ENCODE measurements at places on chromosomes 5 and 9. TPM values are rescaled to one million over a fixed set of nuclear protein-coding genes. Genes with fewer than 3 reads are reported as not detected.

Gene ARHGEF39
- 4.0 TPM for polyA plus RNA-seq

Gene PTGDS
- polyA plus RNA-seq: 812 TPM

Gene TRIM14
- polyA plus RNA-seq: 6.2 TPM

Gene ADAMTS6
- polyA plus RNA-seq: 0.72 TPM

DNA sequence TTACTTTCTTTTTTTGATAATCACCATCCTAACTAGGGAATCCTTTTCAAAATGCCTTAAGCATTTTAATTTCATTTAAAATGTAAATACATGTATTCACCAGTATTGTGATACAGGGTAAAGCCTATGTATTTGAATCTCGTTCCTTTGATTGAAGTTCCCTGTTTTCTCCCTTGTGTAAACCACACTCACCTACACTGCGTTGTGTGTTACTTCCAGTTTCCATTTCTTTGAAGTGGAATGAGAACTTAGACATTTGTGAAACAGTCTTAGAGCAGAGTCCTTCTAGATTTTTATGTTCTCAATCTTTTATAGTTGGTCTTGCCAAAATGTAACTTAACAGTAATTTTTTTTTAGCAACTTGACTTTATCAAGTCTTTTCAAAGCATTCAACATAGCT is 101.4 kb downstream of the ZNF462 start:
- H3K27me3 ChIP-seq: no peaks in the 10 kb centered on the region
- H3K4me1 ChIP-seq: peaks cover 11% of the 10 kb centered on the region
- no peak for DNase-seq
- no peak overlapping the region for H3K27ac ChIP-seq
- no peaks in the 10 kb centered on the region for H3K36me3 ChIP-seq
- H3K4me3 ChIP-seq: no peak overlapping the region

GRCh38 chr5:34012791-34013190 is 4.9 kb upstream of the AMACR start:
- H3K27me3 ChIP-seq: no peaks in the 10 kb centered on the region
- no peaks in the 10 kb centered on the region for H3K36me3 ChIP-seq
- no peak overlapping the region for H3K27ac ChIP-seq
- peak; percentile 63 for DNase-seq
- H3K4me1 ChIP-seq: peaks cover 18% of the 10 kb centered on the region
- H3K4me3 ChIP-seq: no peak overlapping the region

Gene CDC20B
- polyA plus RNA-seq: not detected

DNA sequence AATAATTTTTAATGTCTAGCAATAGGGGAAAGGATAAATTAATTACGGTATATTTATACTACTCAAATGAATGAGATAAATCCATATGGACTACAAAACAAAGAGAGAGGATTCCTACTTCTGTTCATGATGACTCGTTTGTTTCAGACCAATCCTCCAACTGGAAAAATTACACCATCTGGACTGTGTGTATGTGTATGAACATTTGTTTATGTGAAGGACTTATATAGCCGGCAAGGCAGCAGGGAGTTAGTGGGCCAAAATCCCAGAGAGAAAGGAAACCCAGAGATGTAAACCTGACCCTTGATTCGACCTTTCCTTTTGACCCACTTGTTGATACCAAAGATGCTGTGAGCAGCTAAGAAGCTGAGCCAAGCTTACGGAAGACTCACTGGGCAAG is 20.1 kb downstream of the PDE6A start:
- H3K4me3 ChIP-seq: no peak overlapping the region
- no peaks in the 10 kb centered on the region for H3K36me3 ChIP-seq
- no peaks in the 10 kb centered on the region for H3K4me1 ChIP-seq

DNA sequence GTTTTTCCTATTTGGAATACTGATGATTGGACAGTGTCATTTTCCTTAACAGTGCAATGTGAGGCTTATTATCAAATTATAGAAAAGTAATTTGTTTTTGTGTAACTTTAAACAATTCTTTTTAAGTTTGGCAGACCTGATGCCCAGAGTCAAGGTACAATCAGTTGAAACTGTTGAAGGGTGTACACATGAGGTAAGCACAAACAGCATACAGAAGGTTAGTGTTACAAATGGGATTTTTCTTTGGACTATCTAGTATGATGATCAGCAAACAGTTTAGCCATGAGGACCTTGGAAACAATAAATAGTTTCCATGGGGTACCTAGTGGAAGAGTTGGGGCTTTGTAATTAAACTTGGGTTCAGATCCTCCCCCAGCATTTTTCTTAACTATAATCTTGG is 16.2 kb downstream of the MTREX start:
- no peaks in the 10 kb centered on the region for H3K36me3 ChIP-seq
- DNase-seq: no peak
- no peaks in the 10 kb centered on the region for H3K4me1 ChIP-seq
- no peak overlapping the region for H3K27ac ChIP-seq

DNA sequence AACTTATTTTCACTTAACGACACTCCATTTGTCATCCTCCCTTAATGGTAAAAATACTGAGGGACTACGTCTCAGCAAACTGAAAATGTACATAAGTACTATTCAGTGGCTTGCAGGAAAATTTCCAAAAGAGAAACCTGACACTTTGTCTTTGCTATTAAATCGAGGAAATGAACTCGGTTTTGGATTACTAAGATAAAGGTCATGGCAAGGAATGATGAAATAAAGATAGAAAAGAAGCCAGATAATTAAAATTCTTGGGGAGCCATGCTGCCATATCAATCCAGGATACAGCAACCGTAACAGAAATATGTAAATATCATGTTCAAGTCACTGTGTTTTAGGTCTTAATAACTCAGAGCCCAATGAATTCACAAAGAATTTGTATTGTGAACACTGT is 647.8 kb downstream of the CDH9 start:
- DNase-seq: no peak
- H3K27ac ChIP-seq: no peak overlapping the region
- H3K4me1 ChIP-seq: no peaks in the 10 kb centered on the region

GRCh38 chr9:84759300-84759750 is 89.8 kb downstream of the NTRK2 start:
- no peaks in the 10 kb centered on the region for H3K4me1 ChIP-seq
- H3K36me3 ChIP-seq: no peaks in the 10 kb centered on the region
- no peak overlapping the region for H3K4me3 ChIP-seq
- DNase-seq: no peak
- no peaks in the 10 kb centered on the region for H3K27me3 ChIP-seq

- peaks cover 36% of the 10 kb centered on the region for H3K4me1 ChIP-seq
- no peak overlapping the region for H3K4me3 ChIP-seq
- DNase-seq: no peak
- no peak overlapping the region for H3K27ac ChIP-seq
Measured at GRCh38 chr9:107288701-107289100, 5.6 kb downstream of the RAD23B start.

DNA sequence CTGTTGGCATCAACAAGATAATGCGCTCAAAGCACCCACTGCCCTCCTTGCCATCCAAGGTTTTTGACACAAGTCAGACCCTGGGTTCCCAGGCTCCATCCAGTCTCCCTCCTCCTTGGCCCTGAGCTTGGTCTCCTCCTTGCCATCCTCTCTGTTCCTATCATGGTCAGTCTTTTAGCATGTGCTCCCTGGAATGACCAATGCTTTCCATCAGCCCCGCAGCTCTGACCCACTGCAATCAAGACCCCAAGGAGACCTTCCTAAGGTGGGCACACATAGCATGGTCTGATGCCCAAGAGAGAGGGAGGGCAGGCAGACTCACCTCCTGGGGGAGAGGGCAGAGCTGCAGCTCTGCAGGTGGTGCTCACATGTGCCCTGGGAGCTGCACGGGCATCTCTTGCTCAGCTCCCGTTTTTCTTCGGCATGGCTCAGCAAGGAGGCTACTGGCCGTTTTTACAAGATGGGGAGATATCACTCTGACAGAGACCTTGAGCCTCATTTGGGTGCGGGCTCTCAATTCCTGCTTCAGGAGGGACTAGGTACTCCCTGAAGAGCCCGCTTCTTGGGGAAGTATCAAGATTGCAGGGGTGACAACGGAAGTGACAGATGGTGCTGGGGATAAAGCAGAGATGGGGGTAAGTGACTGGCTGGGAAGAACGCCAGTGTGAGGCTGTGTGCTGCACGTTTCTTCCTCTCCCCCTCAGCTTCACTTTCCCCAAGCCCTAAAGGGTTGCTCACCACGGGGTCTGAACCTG is 3.3 kb downstream of the SEPTIN8 start:
- no peak for DNase-seq
- no peak overlapping the region for H3K4me3 ChIP-seq
- no peak overlapping the region for H3K27ac ChIP-seq
- no peaks in the 10 kb centered on the region for H3K27me3 ChIP-seq

DNA sequence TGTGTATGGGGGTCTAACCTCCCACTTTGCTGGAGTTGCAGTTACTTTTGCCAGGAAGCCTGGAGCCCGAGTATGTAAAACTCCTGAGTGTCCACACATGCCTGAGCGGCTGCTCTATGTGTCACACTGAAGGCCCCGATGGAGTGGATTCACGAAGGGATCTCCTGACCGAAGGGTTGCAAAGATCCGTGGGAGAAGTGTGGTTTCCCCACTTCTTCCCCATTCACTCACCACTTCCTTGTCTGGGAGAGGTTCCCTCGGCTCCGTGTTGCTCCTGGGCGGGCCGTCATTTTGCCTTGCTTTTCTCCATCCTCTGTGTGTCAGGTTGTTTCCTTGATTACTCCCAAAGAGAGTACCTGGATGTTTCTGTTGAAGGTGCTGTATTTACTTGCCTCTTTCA is 16.2 kb upstream of the IL3 start:
- no peak for DNase-seq
- H3K4me1 ChIP-seq: no peaks in the 10 kb centered on the region
- no peaks in the 10 kb centered on the region for H3K27me3 ChIP-seq
- no peaks in the 10 kb centered on the region for H3K36me3 ChIP-seq
- H3K27ac ChIP-seq: no peak overlapping the region

Gene PCDHB3
- polyA plus RNA-seq: 0.32 TPM

Measured in adrenal gland (tissue), 19 donors.